ENCODE measurements at places on chromosomes 5 and 9. TPM values are rescaled to one million over a fixed set of nuclear protein-coding genes. Genes with fewer than 3 reads are reported as not detected.

GRCh38 chr5:10133830-10134229 is 115.9 kb downstream of the ATPSCKMT start:
- no peak for DNase-seq
- H3K27me3 ChIP-seq, result no peaks in the 10 kb centered on the region
- H3K36me3 ChIP-seq, result no peaks in the 10 kb centered on the region
- no peak overlapping the region for H3K4me3 ChIP-seq
- no peak overlapping the region for H3K27ac ChIP-seq

Gene CDKN2B
- total RNA-seq, result 53.0 TPM

Gene FEM1C
- total RNA-seq, result 15.4 TPM

- H3K36me3 ChIP-seq, result no peaks in the 10 kb centered on the region
- no peak overlapping the region for H3K27ac ChIP-seq
- no peak overlapping the region for H3K4me3 ChIP-seq
- DNase-seq, result no peak
- H3K27me3 ChIP-seq, result no peaks in the 10 kb centered on the region
- peaks cover 40% of the 10 kb centered on the region for H3K4me1 ChIP-seq
Measured at GRCh38 chr5:149799119-149799623, 69.1 kb downstream of the PPARGC1B start.

Gene REEP2
- total RNA-seq, result 1.9 TPM

DNA sequence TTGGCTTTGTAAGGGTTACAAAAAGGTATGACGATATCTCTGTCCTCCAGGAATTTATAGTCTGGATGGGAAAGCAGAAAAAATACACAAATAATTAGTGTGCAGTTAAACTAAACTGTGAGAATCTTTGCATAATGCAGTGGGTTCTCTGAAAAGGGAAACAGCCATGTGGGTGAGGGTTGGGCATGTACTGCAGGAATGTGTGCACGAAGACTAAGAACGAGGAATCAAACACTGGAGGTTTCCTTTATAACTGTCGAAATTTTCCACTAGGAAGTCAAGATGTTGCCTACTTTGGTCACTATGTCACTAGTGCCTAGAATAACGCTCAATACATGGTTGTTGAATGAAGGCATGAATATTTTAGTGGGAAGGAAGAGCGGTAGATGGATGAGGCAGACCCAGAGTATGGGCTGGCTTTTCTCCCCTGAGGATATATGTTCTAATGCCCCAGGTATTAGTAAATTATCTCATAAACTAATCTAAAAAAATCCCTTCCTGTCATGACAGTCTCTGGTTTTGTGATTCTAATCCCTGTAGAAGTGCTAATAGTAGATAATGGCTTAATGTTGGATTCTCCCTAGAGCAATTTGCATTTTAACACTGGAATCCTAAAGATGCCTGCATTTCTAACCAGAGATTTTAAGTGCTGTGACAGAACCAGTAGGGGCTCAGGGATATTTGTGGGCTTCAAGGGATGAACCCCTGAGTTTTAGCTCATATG is 227.3 kb downstream of the NMUR2 start:
- no peak overlapping the region for H3K4me3 ChIP-seq
- no peak for DNase-seq
- H3K36me3 ChIP-seq, result no peaks in the 10 kb centered on the region
- no peak overlapping the region for H3K27ac ChIP-seq

GRCh38 chr9:79131824-79132377 is 439.9 kb upstream of the TLE4 start:
- no peak overlapping the region for H3K27ac ChIP-seq
- no peaks in the 10 kb centered on the region for H3K27me3 ChIP-seq
- H3K36me3 ChIP-seq, result no peaks in the 10 kb centered on the region
- DNase-seq, result no peak

GRCh38 chr5:57383093-57383861 is 99.3 kb downstream of the ACTBL2 start:
- H3K4me3 ChIP-seq, result no peak overlapping the region
- H3K36me3 ChIP-seq, result no peaks in the 10 kb centered on the region
- H3K27ac ChIP-seq, result no peak overlapping the region
- DNase-seq, result no peak
- H3K4me1 ChIP-seq, result no peaks in the 10 kb centered on the region
- H3K27me3 ChIP-seq, result no peaks in the 10 kb centered on the region

- DNase-seq, result no peak
- H3K36me3 ChIP-seq, result no peaks in the 10 kb centered on the region
- peaks cover 3% of the 10 kb centered on the region for H3K4me1 ChIP-seq
- H3K27ac ChIP-seq, result no peak overlapping the region
- H3K4me3 ChIP-seq, result no peak overlapping the region
- H3K27me3 ChIP-seq, result no peaks in the 10 kb centered on the region
Measured at GRCh38 chr9:113139225-113139829, 11.5 kb upstream of the SLC31A2 start.

DNA sequence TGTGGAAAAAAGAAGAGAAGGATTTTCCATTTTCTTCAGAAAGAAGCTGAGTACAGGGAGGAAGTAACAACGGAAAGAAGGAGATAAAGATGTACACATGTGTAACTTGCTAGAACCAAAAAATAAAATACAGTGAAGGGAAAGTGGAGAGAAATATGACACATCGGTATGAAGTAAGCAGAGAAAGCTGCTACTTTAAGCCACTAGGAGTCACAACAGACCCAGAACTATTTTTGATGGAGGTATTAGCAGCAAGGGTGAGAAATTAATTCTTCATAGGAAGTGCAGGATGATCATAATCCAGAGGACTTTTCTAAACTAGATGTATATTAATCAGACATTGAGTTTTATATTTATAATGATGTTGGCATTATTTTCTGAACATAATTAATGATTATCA is 88.5 kb downstream of the FAM174A start:
- H3K27ac ChIP-seq, result no peak overlapping the region
- no peak for DNase-seq
- no peaks in the 10 kb centered on the region for H3K4me1 ChIP-seq
- H3K36me3 ChIP-seq, result no peaks in the 10 kb centered on the region
- H3K27me3 ChIP-seq, result no peaks in the 10 kb centered on the region

GRCh38 chr5:59342181-59342580 is 551.3 kb downstream of the PDE4D start:
- no peaks in the 10 kb centered on the region for H3K27me3 ChIP-seq
- H3K27ac ChIP-seq, result no peak overlapping the region
- H3K4me3 ChIP-seq, result no peak overlapping the region

DNA sequence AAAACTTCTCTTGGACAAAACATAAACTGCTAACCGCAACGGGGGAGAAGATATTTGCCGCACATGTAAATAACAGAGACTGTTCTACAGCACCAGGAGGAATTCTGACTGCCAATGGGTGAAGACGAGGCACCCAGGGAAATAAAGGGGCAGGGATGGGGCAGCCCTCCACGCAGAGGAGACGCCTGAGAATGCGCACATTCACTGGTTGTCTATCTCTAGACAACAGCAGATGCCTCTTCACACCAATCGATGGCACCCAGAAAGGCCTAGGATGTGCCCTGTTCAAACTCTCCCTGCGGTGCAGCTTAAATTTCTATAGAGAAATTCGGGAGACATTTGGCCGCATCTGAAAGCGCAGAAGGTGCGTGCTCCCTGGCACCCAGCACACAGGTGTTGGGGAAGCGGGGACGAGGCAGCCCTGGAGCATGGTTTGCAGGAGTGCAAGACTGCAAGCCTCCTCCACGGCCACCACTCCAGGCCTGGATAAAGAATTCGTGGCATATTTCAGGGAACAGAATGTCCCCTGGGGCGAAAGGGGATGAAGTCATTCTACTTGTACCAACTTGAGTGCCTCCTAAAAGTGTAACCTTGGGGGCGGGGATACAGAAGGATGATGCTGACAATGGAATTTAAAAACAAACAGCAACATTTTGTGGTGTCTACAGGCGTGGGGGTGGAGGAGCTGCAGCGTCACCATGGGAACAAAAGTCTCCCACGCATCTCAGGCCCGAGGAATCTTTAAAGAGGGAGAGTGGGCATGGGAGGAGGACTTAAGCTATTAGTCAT is 6.3 kb upstream of the IRX2 start:
- H3K27ac ChIP-seq, result no peak overlapping the region
- H3K4me1 ChIP-seq, result peaks cover 51% of the 10 kb centered on the region
- no peak for DNase-seq

- no peaks in the 10 kb centered on the region for H3K36me3 ChIP-seq
- no peaks in the 10 kb centered on the region for H3K4me1 ChIP-seq
- DNase-seq, result no peak
- H3K27ac ChIP-seq, result no peak overlapping the region
- no peak overlapping the region for H3K4me3 ChIP-seq
- no peaks in the 10 kb centered on the region for H3K27me3 ChIP-seq
Measured at GRCh38 chr9:104027295-104027694, 66.8 kb upstream of the SMC2 start.

DNA sequence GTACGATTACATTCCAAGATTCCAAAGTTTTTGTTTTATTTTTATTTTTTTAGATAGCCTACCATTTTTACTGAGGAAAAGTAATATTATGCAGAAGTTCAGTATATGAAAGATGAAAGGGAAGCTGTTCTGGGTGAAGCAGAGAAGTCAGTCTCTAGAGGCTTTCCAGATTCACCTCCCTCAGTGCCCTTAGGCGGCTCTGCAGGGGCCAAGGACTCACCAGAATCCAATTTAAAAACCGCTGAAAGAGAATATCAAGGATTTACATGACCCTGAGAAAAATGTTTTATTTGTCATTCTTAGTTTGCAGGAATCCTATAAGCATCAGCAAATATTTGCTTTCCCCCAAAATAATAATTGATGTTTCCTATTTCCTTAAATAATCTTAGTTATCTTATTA is 1084.6 kb upstream of the ARRDC3 start:
- no peaks in the 10 kb centered on the region for H3K36me3 ChIP-seq
- no peaks in the 10 kb centered on the region for H3K27me3 ChIP-seq
- H3K4me1 ChIP-seq, result no peaks in the 10 kb centered on the region
- H3K4me3 ChIP-seq, result no peak overlapping the region

Gene IL5
- not detected for total RNA-seq

GRCh38 chr9:112326194-112326593 is 7.2 kb downstream of the PTBP3 start:
- H3K36me3 ChIP-seq, result no peaks in the 10 kb centered on the region
- DNase-seq, result no peak
- H3K27ac ChIP-seq, result no peak overlapping the region
- H3K27me3 ChIP-seq, result no peaks in the 10 kb centered on the region

Gene CENPH
- 6.4 TPM for total RNA-seq

GRCh38 chr9:97504381-97505216 is 3.1 kb downstream of the TMOD1 start:
- peaks cover 40% of the 10 kb centered on the region for H3K27me3 ChIP-seq
- H3K36me3 ChIP-seq, result no peaks in the 10 kb centered on the region
- peaks cover 39% of the 10 kb centered on the region for H3K4me1 ChIP-seq
- no peak overlapping the region for H3K4me3 ChIP-seq
- DNase-seq, result no peak

DNA sequence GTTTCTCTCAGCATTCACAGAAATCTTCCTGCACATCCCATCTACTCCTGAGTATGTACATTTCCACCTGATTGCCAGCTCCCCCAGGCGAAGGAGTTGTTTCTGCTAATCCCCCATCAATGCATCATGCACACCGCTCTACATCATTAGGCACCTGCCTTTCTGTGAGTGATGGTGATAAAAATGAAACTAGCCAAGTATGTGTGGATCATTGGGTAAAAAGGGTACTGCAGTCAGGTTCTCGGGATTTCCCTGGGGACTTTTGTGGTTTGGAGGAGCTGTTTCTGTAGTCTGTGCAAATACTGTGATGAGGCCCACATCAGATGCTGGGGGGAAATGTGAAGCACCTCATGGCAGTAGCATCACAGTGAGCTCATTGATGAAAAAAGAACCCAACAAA is 30.4 kb downstream of the CAMK4 start:
- no peaks in the 10 kb centered on the region for H3K36me3 ChIP-seq
- H3K4me3 ChIP-seq, result no peak overlapping the region
- no peaks in the 10 kb centered on the region for H3K4me1 ChIP-seq
- H3K27ac ChIP-seq, result no peak overlapping the region

Gene MEF2C
- 10.2 TPM for total RNA-seq

Gene GLT6D1
- not detected for total RNA-seq

- H3K4me3 ChIP-seq, result no peak overlapping the region
- no peak for DNase-seq
- H3K27ac ChIP-seq, result no peak overlapping the region
- H3K36me3 ChIP-seq, result no peaks in the 10 kb centered on the region
- peaks cover 2% of the 10 kb centered on the region for H3K4me1 ChIP-seq
- H3K27me3 ChIP-seq, result no peaks in the 10 kb centered on the region
Measured at GRCh38 chr5:159220206-159220605, 10.9 kb upstream of the RNF145 start.

Data from suprapubic skin (tissue), 4 donors.